ENCODE measurements at places on chromosomes 12 and 14.

GRCh38 chr12:25590011-25590721, 37.1 kb upstream of the LMNTD1 start:
- no peak for DNase-seq

- DNase-seq = no peak
Measured at GRCh38 chr14:74389980-74390379, 36.0 kb downstream of the SYNDIG1L start.

- no peak for DNase-seq
Measured at GRCh38 chr12:67107751-67108269, 161.3 kb upstream of the CAND1 start.

GRCh38 chr14:79476552-79476951, 734.8 kb downstream of the DIO2 start:
- no peak for DNase-seq

DNA sequence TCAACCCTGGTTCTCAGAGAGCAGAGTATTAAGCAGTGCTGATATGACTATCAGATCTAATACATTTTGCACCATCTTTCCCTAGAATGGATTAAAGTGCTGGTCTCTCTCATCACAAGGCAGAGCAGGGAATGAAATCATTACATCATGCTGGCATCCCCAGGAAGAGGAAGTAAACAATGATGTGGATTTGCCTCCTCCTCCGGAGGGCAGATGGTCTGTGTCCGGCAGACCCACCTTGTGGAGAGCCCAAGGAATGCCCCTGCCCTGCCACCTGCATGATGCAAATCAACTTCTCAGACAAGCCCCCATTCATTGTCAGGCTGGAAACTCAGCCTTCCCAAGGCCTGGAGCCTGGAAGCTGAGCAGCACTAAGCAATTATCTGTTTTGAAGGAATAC, 1149.1 kb downstream of the VRK1 start:
- DNase-seq = no peak

- no peak for DNase-seq
Measured at GRCh38 chr12:28759333-28759732, 389.7 kb upstream of the FAR2 start.

GRCh38 chr12:20024194-20024593, 344.1 kb upstream of the PDE3A start:
- no peak for DNase-seq

GRCh38 chr14:26173581-26174110, 424.2 kb downstream of the NOVA1 start:
- DNase-seq = no peak

- DNase-seq = no peak
Measured at GRCh38 chr14:105139831-105140239, 28.7 kb downstream of the JAG2 start.

- no peak for DNase-seq
Measured at GRCh38 chr14:100007254-100007653, 58.0 kb upstream of the EVL start.

Measured in left hindlimb (tissue), 1 donor.